ENCODE measurements at places on chromosomes 2 and 18. TPM values are rescaled to one million over a fixed set of nuclear protein-coding genes. Genes with fewer than 3 reads are reported as not detected.

Gene CDH20
- 0.18 TPM for total RNA-seq

Gene KCNK3
- total RNA-seq, result 0.28 TPM

Gene ZAP70
- total RNA-seq, result not detected

Gene GEN1
- total RNA-seq, result 3.1 TPM

Gene CRIM1
- 218 TPM for total RNA-seq

Gene OR6B2
- total RNA-seq, result not detected

Gene RESP18
- total RNA-seq, result not detected

Gene KIAA2012
- under 0.01 TPM for total RNA-seq

Gene SIX3
- total RNA-seq, result not detected

Gene POTEI
- under 0.01 TPM for total RNA-seq

Gene UGT1A3
- not detected for total RNA-seq

Gene ITM2C
- total RNA-seq, result 110 TPM

Gene HOXD13
- 0.09 TPM for total RNA-seq

Gene PIGN
- 59.4 TPM for total RNA-seq

Gene NIF3L1
- total RNA-seq, result 19.1 TPM

Gene SLC19A3
- total RNA-seq, result 2.1 TPM

Gene HOXD8
- 1.6 TPM for total RNA-seq

Gene TEKT4
- total RNA-seq, result not detected

Gene RAB6C
- not detected for total RNA-seq

Gene ACADL
- 0.37 TPM for total RNA-seq

Gene CRYGD
- total RNA-seq, result not detected

Gene ALK
- total RNA-seq, result under 0.01 TPM

Gene EVA1A
- total RNA-seq, result 13.4 TPM

Gene PTPN18
- total RNA-seq, result 8.6 TPM

Gene XDH
- not detected for total RNA-seq

Gene GPR17
- not detected for total RNA-seq

Gene KHK
- 0.55 TPM for total RNA-seq

Gene VAMP8
- total RNA-seq, result 1.8 TPM

Gene SPEG
- total RNA-seq, result 3.7 TPM

Gene DSC3
- total RNA-seq, result 0.14 TPM

Gene LIMS4
- total RNA-seq, result 1.1 TPM

Gene CCDC74A
- 11.5 TPM for total RNA-seq

Gene TSPYL6
- total RNA-seq, result not detected

Gene NMUR1
- total RNA-seq, result not detected

Gene TMEM131
- total RNA-seq, result 20.2 TPM

Gene ADNP2
- 10.5 TPM for total RNA-seq

Gene CLEC4F
- not detected for total RNA-seq

Gene RNMT
- total RNA-seq, result 16.6 TPM

Gene EFEMP1
- 1,445 TPM for total RNA-seq

Gene FBXO36
- total RNA-seq, result 3.8 TPM

Gene LCT
- not detected for total RNA-seq

Gene NEB
- total RNA-seq, result 0.18 TPM

Gene PRKAG3
- total RNA-seq, result not detected

Gene PER2
- total RNA-seq, result 2.8 TPM

Gene ATG9A
- 31.1 TPM for total RNA-seq

Gene SFTPB
- not detected for total RNA-seq

Gene DSG2
- total RNA-seq, result 2.3 TPM

Gene FEV
- total RNA-seq, result not detected
